ENCODE measurements at places on chromosomes 13 and 19.

DNA sequence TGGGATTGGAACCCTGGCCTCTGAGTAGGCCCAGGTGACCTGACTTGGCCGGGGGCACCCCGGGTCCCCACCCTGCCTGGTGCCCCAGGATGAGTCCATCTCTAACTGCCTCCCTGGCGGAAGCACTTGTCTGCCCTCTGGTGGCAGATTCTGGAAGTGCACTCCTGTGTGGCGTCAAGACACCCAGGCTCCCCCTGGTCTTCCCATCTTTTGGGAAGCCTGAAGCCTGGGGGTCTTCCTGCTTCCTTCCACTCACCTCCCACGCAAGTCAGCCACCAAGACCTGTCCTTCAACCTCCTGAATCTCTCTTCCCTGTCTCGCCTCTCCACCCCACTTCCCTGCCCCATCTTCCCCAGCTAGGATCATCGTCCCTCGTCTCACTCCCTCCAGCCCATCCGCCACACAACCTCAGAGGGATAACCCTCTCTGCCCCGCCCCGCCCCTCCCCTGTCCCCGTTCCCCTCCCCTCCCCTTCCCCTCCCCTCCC, 7.4 kb downstream of the RABAC1 start:
- peak; percentile 82 for DNase-seq

DNA sequence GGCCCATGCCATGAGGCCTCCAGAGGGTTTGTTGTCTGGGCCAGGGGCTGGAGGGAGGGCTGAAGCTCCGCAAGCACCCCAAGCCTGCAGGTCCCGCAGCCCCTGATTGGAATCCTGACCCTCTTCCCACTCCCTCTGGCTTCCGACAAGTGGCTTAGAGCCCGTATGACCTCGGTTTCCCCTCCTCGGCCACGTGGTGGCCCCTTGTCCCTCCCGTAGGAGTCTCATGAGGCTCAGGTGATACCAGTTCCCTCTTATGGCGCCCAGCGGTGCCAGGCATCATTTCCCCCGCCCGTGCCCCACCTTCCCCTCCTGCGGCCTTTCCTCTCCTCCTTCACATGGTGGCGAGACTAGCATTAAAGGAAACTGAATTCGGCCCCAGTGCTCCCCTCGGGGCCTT, 6.1 kb downstream of the THOP1 start:
- DNase-seq: no peak

- no peak for DNase-seq
Measured at GRCh38 chr19:35006342-35006998, 6.3 kb downstream of the GRAMD1A start.

DNA sequence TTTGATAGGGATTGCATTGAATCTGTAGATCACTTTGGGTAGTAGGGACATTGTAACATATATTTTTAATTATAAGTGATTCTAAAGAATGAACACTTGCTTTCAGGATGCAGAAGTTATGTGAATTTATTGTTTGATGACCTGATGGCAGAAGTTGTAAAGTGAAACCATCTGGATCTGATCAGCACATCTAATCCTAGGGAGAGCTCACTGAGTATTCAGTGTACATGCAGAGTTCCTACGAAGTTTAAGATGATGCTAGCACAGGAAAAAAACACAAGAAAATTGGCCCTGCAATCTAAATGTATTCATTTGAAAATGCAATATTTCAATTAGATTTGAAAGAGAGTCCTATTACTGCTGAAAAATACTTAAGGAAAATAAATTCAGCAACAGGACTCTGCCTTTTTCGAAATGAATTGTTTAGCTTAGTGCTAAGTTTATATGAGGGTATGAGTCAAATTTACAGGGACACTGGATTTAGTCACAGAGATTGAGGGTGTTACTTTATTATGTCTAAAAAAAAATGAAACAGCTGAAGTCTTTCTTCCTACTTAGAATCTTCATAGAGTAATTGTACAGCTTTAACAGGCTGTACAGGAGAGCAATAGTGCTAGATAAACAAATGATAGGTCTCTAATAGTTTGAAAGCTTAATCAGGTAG, 385.7 kb downstream of the DCT start:
- no peak for DNase-seq

- DNase-seq: no peak
Measured at GRCh38 chr19:24178207-24178606, 91.2 kb downstream of the ZNF254 start.

GRCh38 chr13:43986421-43986981, 106.8 kb downstream of the LACC1 start:
- no peak for DNase-seq

GRCh38 chr19:35350591-35350990, 2.9 kb downstream of the FFAR1 start:
- DNase-seq: no peak

DNA sequence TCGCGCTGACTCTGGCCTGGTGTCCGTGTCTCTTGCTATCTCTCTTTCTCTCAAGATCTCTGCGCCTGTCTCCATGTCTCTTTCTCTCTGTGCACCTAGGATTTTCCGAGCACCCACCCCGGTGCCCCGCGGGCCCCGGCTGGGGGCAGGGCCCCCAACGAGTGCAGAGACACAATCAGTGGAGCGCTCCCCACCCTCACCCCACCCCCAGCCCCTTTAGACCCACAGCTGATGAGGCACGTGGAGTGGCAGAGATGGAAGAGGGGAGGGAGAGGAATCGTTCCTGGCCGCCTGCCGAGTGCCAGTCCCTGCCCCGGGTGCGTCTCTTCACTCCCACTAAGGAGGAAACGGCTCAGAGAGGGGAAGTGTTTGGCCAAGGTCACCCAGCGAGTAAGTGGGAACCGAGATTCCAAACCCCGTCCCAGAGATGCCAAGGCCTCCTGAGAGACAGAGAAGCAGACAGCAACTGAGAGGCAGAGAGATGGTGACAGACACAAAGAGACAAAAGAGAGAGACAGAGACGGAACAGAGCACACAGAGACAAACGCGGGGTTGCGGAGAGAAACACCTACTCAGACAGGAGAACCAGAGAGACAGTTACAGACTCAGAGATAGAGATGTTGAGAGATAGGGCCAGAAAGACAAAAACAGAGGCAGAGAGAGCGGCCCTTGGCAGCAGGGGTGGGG, 626 bp upstream of the BCL3 start:
- DNase-seq: no peak

DNA sequence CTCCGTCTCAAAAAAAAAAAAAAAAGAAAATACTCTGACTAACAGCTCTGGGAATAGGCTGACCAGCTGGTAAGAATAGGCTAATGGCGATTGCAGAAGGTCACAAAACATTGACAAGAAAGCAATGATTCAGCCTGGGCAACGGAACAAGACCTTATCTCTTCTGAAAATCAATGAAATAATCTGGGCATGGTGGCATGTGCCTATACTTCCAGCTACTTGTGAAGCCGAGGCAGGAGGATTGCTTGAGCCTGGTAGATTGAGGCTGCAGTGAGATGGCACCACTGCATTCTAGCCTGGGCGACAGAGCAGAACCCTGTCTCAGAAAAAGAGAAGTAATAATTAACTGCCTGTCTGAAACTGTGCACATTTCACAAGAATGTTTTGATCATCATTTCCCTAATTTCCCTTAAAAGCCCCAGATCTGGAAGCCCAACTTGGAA, 18.8 kb upstream of the MTRF1 start:
- DNase-seq: no peak
